ENCODE measurements at places on chromosomes 11 and 22. TPM values are rescaled to one million over a fixed set of nuclear protein-coding genes. Genes with fewer than 3 reads are reported as not detected.
A peak's percentile ranks its signal among the peaks of the same experiment; 100 is the strongest.

DNA sequence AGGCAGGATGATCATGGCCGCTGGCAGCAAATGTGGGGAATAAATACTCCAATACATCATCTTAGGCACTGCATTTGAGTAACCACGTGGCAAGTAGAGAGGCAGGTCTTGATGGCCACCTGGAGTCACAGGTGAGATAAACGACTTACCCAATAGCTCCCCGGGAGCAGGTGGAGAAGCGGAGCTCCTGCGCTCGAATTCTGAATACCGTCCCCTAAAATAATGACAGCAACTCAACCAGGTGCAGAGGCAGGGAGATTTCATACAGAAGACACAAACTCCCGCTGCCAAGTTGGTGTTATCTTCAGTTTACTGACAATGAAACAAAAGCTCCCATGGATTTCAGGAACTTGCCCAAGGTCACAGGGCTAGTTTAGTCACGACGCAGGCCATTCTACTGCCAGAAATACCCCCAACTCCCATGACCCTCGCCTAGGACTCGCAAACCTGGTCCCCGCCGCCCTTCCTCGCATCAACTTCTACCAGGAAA is 437 bp downstream of the SLC43A3 start:
- peak; percentile 34 for DNase-seq

DNA sequence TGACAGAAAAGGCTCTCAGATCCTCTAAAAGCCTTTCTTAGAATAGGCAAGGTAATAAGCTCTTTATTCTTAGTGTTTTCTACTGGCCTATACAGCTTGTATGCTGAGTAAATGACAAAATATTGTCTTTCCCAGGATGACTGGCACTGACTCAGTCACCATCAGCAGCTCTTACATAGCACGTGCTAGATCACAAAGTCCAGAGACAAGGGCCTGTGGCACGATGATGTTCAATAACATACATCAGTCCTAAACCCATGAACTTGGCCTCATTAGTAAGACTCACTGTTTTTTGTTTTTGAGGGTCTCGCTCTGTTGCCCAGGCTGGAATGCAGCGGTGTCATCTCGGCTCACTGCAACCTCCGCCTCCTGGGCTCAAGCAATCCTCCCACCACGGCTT is 42.7 kb downstream of the CELF1 start:
- no peak for DNase-seq

DNA sequence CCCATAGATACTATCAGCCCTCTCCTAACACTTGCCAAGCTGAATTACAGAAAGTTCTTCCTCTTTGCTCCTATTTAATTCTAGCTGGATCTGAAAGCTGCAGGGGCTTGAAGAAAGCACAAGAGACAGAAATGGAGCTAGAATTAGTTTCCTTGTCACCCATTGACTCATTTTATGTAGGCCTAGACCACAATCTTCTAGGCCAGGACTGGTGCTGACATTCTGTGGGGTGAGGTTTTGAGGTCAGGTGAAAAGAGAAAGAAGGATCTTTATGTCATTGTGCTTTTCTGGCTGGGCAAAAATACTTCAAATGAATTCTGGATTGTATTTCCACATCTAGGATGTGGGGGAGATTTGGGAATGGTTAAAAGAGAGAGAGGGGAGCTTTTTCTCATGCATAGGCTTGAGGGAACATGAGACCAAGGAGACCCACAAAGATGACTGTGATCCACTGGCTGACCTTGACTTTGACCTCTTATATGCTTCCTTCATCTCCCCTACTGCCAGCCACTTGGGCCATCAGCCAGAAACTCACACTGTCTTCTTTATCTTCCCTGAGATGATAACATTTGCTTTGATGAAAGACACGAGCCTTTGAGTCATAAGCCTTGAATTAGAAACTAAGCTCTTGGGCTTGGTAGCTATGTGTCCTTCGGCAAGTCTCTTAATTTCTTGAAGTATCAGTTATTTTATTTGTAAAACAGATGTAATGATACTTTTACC is 274.9 kb upstream of the CADM1 start:
- no peak for DNase-seq

- DNase-seq, result no peak
Observed at GRCh38 chr11:22674470-22675439, 8.3 kb downstream of the GAS2 start.

UCP2 gene
- 62.1 TPM for total RNA-seq

DNA sequence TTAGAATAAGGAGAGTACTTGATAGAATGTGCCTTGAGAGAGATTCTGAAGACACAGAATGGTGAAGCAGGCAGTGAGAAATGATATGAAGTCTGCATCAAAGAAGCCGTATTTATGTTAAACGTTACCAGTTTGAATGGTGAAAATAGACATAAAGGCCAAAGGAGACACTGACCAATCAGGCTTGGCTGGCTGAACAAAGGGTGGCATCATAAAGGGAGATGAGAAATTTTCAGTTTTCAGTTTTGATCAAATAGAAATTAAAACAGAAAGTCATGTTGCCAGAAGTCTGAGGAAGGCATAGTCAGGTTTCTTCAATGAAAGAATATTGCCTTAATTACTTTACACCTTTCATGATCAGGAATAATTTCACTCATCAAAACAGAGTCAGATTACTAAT is 6.6 kb downstream of the OR51F1 start:
- no peak for DNase-seq

DNA sequence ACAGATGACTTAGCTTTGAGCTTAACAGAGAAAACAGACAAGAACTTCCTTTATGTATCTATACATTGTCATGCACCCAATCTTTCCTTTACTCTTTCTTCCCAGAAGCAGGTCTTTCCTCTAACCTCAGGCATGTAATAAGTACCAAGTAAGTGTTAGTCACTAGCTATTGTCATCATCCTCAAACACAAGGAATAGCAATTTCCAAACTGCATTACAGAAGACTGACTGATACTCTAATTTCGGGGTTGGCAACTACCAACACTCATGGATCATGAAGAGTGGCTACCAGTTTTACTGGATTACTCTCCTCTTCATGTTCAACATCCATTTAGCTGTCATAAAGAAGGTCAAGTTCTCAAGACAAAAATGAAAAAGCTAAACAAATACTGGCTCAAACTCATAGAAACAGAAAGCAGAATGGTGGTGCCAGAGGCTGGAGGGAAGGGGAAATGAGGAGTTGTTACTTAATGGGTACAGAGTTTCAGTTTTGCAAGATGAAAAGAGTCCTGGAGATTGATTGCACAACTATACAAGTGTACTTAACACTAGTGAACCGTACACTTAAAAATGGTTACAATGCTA is 111.6 kb downstream of the SIK3 start:
- no peak for DNase-seq

GRCh38 chr11:110947096-110947495 is 234.9 kb upstream of the ARHGAP20 start:
- no peak for DNase-seq

GRCh38 chr11:125286486-125286885 is 121.9 kb downstream of the PKNOX2 start:
- DNase-seq, result no peak

CEP57 gene
- total RNA-seq, result 58.0 TPM

FERMT3 gene
- total RNA-seq, result 6.6 TPM

GRCh38 chr22:31753005-31753633 is 700 bp upstream of the DEPDC5 start:
- DNase-seq, result peak; percentile 93

DNA sequence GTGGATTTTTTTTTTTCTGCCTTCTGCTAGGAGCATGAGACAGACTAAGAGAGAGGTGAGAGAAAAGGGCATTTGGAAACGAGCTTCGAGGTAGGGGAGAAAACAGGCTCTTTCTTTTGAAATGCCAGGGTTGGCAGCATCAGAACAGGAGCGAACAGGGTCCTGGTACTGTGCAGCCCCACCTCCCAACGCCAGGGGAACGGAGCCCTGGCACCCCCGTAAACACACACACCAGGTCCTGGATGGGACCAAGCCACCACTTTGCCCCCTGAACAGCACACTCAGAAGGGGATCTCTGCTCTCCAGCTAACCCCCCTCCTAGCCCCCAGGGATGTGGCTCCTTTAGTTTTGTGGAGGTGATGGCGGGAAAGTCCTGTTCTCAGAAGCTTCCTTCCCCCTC is 127.1 kb downstream of the CTTN start:
- DNase-seq, result no peak

OR6T1 gene
- total RNA-seq, result not detected

DNA sequence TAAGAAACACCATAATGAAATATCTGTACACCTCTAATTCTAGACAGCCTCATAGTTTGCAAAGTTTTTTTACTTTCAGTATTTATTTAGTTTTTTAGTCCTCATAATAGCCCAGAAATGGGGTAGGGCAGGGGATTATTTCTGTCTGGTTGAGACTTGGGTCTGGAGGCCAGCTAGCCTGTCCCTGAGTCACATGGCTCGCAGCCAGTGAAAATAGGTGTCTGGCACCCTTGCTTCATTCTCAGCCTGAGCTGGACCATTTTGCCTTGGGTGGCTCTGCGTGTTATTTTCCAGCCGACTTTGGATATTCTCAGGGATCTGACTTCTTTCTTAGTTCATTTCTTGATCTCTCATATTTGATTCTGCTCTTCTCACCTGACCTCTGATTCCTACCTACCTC is 123.9 kb upstream of the NARS2 start:
- DNase-seq, result no peak

GRM5 gene
- not detected for total RNA-seq

DNA sequence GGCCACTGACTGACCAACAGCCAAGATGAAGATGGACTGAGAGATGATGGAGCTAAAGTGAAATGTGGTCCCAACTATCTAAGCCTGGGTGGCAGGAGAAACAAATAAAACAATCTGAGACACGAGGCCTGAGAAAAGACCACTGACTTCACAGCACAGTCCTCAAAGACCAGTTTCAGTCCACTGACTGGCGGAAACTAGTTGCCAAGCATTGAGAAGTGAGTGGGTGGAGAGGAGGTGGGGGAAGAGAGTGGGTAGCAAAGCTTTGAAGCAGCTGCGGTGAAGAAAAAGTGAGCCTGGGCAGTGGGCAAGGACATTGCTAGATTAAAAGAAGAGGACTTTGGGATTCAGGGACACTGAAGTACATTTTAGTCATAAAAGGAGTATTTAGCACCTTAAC is 1.9 kb downstream of the MS4A1 start:
- DNase-seq, result no peak

GRCh38 chr11:77204754-77205466 is 76.9 kb downstream of the MYO7A start:
- no peak for DNase-seq

- no peak for DNase-seq
Observed at GRCh38 chr11:115776916-115777315, 272.7 kb upstream of the CADM1 start.

- DNase-seq, result no peak
Observed at GRCh38 chr22:24457894-24458420, 30.6 kb downstream of the ADORA2A start.

DNA sequence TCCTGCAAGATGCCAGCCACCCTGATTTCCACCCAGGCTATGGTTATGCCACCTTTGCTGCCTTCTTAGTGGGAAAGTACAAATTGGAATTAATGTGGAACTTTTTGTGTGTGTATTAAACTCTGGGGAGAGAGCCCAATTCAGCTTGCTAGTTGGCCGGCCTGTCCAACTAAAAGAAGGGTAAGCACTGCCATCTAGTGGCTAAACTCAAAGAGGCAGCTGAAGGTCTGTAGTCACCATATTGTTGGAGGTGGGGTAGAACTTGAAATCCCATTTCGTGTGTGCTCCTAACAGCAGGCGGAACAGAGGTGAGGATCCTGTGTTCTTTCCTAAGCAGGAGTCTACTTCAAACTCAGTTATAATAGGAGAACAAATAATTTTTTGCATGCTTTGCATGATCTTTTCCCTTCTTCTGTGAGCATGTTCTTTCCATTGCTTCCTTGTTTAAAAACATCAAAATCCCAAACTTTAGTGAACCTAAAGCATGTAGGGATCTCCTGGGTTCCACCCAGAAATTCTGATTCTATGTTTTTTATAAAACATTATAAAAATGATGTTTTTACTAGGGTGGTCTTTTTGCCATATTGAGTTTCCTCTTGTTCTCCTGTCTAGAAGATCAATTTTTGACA is 138.8 kb upstream of the SORL1-AS1 start:
- peak; percentile 65 for DNase-seq

- DNase-seq, result peak; percentile 45
Observed at GRCh38 chr11:25794804-25795203, 537.1 kb upstream of the ANO3 start.

DNA sequence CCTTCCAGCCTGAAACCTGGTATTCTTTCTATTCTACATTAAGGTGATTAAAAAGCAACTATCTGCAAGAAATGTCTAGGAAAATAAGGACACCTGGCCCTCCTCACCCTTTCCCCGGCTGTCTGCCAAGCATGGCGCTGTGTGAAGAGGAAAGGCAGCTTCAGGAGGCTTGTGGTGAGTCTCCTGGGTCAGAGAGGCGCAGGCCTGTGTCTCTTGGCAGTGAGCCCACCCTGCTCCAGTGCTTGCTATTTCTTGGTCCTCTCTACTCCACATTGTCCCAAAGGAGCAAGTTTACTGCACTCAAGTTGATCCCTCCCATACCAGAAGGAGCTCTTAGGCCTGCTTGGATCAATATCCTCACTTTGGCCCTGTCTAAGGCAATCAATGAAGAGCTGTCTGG is 520.7 kb upstream of the B3GAT1 start:
- DNase-seq, result no peak

- DNase-seq, result no peak
Observed at GRCh38 chr11:119782739-119783072, 53.7 kb upstream of the NECTIN1 start.

- DNase-seq, result no peak
Observed at GRCh38 chr11:11491014-11491413, 130.8 kb downstream of the GALNT18 start.

TSSK2 gene
- not detected for total RNA-seq

- no peak for DNase-seq
Observed at GRCh38 chr11:64015935-64016845, 19.5 kb upstream of the FLRT1 start.

CD82 gene
- 5.9 TPM for total RNA-seq

MMP12 gene
- total RNA-seq, result not detected

DNA sequence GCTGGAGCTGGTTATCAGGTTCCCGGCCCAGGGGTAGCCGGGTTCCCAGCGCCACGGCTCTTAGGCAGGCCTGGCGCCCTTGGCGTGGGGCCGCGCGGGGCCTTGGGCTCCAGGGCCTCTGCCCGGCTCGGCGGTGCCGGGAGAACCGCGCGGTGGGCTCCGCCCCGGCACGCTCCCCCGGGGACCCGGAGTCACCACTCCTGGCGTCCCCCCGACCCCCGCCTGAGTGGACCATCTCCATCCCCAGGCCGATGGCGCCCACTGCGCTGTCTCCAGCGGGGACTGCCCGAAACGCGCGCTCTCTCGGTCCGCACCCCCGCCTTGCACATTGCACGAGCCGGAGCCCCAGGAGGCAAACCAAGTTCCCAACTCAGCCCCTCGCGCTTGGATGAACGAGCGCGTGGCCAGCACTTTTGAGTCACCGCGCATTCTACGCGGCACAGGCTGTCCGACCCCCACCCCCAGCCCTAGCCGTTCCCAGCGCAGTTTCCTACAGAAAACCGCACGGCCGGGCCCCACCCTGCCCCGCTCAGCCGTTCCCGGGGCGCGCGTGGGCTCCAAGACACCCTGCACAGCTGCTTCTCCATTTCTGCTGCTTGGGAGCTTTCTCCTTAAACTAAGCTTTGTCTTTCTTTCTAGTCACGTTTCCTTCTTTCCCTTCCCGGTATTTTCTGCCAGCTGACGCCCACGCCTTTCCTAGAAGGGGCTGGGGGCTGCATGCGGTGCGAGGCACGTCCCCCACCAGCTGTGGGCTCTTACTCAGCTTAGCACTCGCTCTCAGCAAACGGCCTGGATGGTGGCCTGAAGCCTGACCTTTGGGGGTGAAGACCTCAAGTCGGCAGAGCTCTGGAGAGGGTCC is 650 bp upstream of the CHID1 start:
- peak; percentile 60 for DNase-seq

PIH1D2 gene
- total RNA-seq, result 1.4 TPM

GRCh38 chr22:50281957-50282356 is 11.8 kb upstream of the MAPK11 start:
- DNase-seq, result no peak

GRCh38 chr11:116285026-116285425 is 487.8 kb downstream of the BUD13 start:
- DNase-seq, result no peak

Data from H9 (cell line).